Hair follicular keratinocyte (primary cell): ENCODE measurements at places on chromosomes 4 and X. TPM values are rescaled to one million over a fixed set of nuclear protein-coding genes. Genes with fewer than 3 reads are reported as not detected.

Gene SLC26A1
- total RNA-seq: not detected in 2 replicates

Gene CFP
- total RNA-seq: not detected in 2 replicates

Gene XAGE1A
- total RNA-seq: not detected in 2 replicates

Gene CFAP99
- not detected in 2 replicates for total RNA-seq

Gene CCKAR
- total RNA-seq: not detected in 2 replicates

Gene ETDA
- total RNA-seq: not detected in 2 replicates

Gene USP51
- total RNA-seq: 0.38 and 0.39 TPM in 2 replicates

Gene YIPF7
- not detected in 2 replicates for total RNA-seq

Gene P2RY10
- not detected in 2 replicates for total RNA-seq

Gene GPRASP1
- 0.04 and 0.08 TPM in 2 replicates for total RNA-seq

Gene CCDC160
- total RNA-seq: not detected in 2 replicates

Gene ADH1A
- not detected in 2 replicates for total RNA-seq
